ENCODE measurements at places on chromosomes 6 and 20.

- no peak for DNase-seq
Observed at GRCh38 chr6:129920103-129920798, 59.1 kb upstream of the TMEM244 start.

DNA sequence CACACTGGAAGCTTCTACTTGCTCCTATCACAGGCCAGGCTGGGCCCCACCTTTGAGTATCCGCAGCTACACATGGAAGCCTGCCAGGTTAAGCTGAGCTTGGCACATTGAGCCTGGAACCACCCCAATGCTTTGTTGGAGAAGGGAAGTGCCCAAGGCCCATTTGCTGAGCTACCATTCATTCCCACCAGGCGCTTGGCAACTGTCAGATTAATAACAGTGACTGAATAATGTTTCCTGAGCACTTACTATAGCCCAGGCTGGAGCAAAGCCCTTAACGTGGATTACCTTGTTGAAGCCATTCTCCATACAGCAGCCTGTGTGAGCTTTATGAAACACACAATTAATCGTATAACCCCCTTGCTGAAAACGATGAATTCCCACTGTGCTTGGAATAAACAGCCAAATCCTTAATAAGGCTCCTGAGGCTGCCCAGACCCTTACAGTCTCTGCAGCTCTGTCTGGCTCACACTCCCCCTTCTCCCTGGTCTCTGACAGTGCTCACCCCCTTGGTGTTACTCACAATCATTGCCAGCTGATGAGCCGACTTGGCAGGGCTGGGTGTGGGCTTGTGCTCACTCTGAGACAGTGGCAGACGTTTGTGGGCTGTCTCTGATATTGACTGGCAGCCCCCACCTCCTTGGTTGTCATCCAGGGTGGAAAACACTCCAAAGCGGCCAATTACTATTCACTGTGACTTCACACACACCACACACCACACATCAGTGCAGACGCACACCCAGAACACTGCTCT, 357.1 kb downstream of the MAFB start:
- DNase-seq: no peak

DNA sequence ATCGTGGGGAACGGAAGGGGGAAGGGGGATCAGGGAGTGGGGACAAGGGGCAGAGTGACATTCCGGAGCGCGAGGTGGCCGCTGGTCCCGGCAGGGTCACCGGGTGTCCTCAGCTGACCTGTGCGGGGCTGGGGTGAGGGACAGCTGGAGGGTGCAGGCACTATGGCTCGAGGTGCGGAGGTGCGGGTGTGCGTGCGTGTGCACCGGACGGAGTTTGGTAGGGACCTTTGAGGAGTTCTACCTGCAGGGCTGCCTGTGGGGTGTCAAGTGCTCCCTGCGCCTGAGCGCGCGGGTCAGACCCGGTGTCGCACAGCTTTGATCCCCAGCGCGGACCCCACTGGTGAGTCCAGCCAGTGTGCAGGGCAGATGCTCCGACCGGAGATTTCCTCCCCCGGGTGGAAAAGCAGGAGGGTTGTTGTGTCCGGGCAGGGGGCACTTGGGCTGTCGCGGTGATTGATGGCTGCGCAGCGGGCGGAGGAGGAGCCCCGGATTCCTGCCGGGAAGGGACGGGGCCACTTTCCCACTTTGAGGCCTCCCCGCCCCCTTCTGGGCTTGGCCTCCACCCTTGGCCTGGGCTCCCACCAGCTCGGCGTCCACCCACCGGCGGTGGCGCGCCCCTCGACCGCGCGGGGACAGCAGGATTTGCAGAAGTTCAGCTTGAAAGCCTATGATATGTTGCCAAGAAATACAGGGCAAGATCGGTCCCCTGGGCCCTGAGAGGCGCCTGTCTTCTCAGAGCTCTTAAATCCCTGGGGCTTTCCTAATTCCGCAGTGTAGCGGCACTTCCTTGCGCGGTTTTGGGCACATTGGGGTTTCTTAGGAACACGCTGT, 658 bp downstream of the RIN2 start:
- DNase-seq: peak; percentile 87

DNA sequence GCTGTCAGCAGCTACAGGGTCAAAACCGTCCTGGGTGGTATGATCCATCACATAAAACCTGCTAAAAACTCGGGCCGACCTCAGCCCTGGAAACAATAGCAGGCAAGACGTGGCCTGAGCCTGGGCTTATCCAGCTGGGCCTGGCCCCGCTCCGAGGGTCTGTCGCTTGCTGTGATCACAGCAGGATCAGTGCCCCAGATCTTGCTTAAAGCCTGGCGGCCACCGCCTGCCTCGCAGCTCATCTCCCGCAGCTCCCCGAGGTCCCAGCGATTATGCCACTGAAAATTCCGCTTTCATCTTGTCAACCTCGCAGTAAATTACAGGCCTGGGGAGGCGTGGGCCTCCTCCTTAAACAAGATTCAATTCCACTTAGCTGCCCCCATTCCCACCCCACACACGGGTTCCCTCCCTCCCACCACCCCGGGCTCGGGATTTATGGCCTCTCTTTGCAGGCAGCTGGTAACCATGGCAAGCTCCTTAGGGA, 40.1 kb downstream of the CDH22 start:
- no peak for DNase-seq

- DNase-seq: no peak
Observed at GRCh38 chr20:45176526-45177267, 2.0 kb downstream of the PI3 start.

DNA sequence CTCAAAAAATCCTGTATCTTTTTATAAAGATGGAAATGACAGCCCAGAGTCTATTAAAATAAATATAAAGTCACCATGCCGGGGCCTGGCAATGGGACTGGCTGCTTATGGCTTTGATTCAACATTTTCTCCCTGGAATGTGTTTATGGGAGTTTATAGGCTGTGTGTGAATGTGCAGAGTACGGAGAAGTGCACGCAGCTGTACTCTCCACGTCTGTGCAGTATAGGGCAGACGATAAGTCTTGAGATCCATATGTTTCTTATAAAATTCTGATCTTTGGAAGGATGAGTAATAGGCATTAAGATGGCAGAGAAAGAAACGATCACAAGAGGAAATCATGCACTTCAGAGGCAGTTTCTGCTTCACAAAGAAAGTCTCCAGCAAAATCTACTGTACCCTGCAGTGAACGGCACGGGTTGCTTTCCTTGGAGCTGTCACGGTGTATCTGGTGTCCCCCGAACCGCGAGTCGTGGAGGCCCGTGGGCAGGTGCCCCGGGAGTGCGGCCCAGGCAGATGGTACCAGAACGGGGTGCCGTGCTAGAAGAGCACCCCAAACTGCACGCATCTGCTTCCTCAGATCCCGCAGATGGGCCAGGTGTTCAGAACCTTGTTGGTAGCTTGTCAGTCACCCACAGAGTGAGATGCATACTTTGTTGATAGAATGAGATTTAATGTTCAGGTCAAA, 382.5 kb downstream of the TAF4 start:
- DNase-seq: no peak

- DNase-seq: no peak
Observed at GRCh38 chr6:5108068-5108467, 22.9 kb downstream of the PPP1R3G start.

DNA sequence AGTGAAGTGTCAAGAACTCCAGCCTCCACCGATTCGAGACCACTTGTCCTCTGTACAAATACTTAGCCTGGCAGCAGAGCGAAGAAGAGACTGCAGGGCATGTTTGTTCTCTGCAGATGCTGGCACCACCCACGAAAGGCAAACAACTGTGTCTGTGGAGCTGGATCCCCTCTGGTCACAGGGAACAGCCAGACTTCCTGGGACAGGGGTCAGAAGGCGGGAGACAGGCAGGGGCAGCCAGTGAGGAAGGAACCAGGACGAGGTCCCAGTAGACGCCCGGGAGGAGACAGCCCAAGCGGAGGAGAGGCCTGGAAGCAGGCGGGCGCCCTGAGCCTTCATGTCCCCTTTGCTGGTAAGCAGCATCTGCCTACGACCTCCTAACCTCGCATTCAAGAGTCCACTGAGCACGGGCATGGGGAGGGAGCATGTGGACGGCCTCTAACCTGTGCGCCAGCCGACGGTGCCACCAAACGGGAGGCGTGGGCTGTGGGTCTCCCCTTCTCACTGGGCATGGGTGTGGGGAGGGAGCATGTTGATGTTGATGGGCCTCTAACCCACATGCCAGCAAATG, 265.5 kb downstream of the DLL1 start:
- DNase-seq: no peak

GRCh38 chr6:88519301-88520016, 353.3 kb upstream of the CNR1 start:
- DNase-seq: no peak

DNA sequence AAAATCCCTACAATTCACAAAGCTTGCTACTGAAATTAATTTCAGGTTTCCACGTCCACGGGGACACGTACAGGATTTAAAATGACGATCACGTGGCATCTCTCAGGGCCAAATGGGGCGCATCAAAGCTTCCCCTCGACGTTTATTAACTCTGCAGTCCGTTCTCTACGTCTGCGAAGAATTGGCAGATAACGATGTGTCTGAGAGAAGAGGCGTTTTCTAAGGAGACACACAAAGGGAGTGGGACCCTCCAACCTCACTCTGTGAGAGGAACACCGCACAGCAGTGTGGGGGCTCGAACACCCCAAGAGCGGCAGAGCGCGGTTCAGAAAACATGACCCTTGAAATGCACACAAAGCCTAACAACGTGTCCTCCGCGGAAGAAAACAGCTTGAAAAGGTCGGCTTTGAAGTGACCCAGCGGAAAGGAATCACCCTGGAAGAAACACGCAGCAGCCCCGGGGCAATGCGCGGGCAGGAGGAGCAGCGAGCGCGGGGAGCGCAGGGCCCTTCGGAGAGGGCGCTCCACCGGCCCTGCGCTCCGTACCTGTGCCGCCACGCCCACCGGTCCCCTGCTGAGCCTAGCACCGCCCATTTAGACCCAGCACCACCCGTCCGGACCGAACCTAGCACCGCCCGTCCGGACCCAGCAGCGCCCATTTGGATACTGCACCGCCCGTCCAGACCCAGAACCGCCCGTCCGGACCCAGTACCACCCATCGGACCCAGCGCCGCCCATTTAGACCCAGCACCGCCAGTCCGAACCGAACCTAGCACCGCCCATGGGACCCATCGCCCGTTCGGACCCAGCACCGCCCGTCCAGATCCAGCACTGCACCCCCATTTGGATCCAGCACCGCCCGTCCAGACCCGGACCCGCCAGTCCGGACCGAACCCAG, 1.1 kb upstream of the AFDN start:
- peak; percentile 44 for DNase-seq

- DNase-seq: no peak
Observed at GRCh38 chr20:46354207-46354555, 45.9 kb upstream of the CDH22 start.

DNA sequence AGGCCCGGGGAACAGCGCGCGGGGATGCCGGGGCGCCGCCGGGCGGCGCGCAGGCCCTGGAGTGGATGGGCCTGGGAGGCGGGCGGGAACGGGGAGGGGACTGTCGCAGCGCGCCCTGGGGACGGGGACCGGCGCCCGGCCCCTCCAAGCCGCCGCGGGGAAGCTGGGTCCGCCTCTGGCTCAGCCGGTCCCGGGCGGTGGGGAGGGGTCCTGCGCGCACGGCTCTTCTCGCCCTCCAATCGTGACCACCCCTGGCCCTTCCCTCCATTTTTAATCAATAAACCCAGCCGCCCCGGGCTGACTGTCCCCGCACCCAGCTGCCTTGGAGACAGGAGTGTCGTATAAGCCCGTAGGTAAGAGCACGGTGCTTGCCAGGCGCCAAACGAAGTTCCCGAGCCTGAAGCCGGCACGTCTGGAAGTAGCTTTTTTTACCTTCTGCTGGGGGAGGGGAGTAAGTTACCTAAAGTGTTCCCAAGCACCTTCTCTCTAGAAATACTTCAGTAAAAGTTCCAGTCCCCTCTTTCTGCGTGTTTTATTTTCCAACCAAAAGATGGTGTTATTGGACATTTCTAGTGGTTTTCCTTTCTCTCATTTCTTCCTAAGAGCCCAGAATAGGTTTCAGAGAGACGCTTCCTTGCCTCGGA, 780 bp upstream of the TAF4 start:
- DNase-seq: peak; percentile 58

DNA sequence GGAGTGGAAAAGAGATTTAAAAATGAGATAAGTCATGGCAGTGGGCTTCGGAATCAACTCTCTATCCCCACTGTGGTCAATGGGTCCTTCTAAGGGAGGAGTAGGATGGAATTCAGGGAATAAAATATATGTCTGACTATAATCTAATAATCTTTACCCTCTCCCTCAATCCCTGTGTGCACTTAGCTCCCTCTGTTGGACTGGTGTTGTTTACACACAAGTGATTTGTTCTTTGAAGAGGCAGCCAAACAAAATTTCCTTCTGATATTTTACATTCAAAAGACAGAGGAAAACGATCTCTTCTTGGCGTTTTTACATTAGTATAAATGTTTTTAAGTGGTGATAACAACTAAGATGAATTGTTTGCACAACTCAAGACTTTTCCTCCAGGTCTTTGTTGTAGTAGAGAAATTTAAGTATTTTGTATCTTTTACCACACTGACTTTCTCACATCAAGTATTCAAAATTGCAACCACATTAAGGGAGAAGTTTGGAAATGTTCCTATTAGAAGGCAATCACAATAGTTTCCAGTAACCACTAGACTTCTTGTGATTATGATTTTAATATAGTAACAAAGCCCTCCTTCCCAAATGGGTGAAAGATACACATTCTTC, 317.8 kb downstream of the CENPW start:
- no peak for DNase-seq

GRCh38 chr6:360349-360748, 31.2 kb upstream of the IRF4 start:
- no peak for DNase-seq

GRCh38 chr20:4490606-4491280, 231.0 kb upstream of the PRND start:
- DNase-seq: no peak

DNA sequence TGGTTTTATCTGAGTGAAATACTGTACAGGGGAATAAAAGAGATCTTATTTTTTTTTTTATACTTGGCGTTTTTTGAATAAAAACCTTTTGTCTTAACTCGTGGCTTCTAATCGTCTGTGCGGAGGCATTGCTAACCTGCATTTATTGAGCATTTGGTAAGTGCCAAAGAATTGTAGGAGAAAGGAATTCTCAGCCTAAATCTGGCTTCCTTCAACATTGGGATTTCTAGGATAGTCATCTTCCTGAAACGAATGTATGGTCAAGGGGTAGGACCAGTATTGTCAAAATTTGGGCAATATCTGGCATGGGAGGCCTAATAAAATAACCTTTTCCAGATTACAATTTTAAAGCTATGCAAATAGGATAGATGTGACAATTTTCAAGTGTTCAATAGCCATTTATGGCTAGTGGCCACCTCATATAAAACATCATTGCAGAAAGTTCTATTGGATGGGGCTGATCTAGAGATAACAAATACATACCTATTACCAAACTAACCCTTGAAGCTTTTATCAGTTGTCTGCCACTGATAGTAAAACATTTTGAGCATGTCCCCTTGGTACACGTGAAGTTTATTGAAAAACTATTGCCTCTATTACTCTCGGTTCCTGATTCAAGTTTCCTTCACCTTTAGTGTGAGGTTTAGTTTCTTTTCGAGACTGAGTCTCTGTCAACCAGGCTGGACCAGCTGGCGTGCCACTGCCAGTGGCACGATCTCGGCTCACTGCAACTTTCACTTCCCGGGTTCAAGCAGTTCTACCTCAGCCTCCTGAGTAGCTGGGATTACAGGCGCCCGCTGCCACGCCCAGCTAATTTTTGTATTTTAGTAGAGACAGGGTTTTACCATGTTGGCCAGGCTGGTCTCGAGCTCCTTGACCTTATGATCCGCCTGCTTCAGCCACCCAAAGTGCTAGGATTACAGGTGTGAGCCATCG, 5.6 kb downstream of the PIM1 start:
- no peak for DNase-seq

GRCh38 chr6:24797596-24798216, 1.0 kb downstream of the ARMH2 start:
- DNase-seq: no peak
